NCI-H187 treated with DMSO at 0.1 percent for 48 hours (cell line): ENCODE measurements at places on chromosomes 3 and 15.

DNA sequence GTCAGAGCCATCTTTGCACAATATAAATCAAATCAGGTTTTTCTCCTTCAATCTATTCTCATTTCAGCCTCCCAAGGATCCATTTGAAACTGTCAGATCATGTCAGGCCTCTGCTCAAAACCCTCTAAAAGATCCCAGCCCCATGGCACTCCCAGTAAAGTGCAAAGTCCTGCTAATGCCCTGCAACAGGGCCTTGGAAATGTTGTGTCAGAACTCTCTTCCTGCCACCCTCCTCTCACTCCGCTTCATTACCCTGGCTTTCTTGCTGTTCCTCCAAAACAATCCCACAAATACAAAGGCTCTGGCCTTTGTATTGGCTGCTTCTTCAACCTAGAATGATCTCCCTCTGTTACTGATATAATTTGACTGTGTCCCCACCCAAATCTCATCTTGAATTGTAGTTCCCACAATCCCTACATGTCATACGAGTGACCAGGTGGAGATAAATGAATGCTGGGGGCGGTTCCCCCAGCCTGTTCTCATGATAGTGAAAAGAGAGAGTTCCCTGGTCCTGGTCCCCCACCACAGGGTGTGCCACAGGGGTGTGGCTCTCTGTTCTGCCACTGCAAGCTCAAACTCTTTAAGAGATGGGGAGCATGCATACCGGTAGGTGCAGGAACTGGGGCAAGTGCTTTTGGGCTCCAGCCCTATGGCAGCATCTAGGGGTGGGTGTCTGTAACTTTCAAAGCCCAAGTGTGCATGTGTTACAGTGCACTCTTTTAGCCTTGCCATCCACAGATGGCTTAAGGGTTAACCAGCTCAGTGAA lies 22.9 kb upstream of the TRA2B start:
- no peak for DNase-seq

DNA sequence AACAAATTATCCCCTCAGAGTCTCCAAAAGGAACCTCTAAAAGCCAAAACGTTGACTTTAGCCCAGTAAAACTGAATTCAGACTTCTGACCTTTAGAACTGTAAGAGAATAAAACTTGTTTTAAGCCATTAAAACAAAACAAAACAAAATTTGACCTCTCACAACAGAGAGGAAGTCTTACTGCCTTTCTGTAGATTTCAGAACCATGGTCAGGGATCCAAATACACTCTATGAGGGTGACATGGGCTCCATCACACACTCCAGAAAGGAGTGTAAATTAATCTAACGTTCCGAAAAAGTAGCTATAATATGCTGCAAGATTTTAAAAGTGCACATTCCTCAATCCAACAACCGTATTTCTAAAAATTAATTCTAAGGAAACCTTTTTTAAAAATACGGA lies 19.2 kb upstream of the RPL14 start:
- DNase-seq = no peak

DNA sequence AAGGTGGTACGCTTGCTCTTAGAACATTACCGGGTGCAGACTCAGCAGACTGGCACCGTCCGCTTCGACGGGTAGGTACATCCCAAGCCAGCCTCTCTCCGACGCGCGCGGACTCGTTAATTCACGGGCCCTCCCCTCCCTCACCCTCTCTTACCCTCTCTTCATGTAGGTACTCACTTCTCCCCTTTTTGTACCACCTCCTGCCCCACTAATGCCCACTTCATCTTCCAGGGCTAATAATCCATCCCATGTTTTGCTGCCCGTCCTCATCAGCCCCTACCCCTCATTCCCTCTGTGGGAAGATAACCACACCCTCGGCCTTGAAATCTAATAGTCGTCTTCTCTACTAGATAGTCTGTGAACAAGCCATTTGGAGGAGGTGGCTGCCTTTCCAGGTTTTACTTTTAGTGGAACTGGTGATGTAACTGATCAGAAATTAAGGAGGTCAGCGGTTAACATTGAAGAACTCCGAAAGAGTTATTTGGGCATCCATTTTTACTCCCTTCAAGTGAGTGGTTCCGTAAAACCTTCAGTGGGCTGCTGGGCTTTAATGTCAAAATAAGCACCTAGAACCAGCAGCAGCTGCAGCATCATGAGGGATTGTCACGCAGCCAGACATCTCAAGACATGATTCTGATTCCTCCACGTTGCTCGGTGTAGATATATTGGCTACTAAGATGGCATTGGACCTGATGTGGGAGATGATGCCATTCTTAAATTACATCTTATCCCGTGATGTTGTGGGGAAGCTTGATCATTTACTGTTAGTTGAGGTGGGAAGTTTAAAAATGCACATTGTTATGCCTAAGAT lies 1.3 kb downstream of the FEM1B start:
- peak; percentile 37 for DNase-seq

- no peak for DNase-seq
Measured at GRCh38 chr15:94670438-94671034, 439.2 kb downstream of the MCTP2 start.

GRCh38 chr15:31255732-31256377 lies 70.8 kb upstream of the KLF13 start:
- no peak for DNase-seq
